IPS DF 6.9 (cell line): ENCODE measurements at places on chromosomes 5 and 9.

- peaks cover 1% of the 10 kb centered on the region; the same call in 1 of the 2 replicates for H3K4me1 ChIP-seq
- H3K36me3 ChIP-seq, result no peaks in the 10 kb centered on the region
- no peak overlapping the region for H3K27ac ChIP-seq
- H3K27me3 ChIP-seq, result no peaks in the 10 kb centered on the region
These were observed 133.0 kb downstream of the SLF1 start for GRCh38 chr5:94751460-94751859.

- DNase-seq, result peak; percentile 50
- H3K27me3 ChIP-seq, result no peaks in the 10 kb centered on the region
- no peak overlapping the region for H3K4me3 ChIP-seq
- H3K27ac ChIP-seq, result no peak overlapping the region
- H3K4me1 ChIP-seq, result no peaks in the 10 kb centered on the region
These were observed 142.9 kb upstream of the MSX2 start for GRCh38 chr5:174581479-174581878.

DNA sequence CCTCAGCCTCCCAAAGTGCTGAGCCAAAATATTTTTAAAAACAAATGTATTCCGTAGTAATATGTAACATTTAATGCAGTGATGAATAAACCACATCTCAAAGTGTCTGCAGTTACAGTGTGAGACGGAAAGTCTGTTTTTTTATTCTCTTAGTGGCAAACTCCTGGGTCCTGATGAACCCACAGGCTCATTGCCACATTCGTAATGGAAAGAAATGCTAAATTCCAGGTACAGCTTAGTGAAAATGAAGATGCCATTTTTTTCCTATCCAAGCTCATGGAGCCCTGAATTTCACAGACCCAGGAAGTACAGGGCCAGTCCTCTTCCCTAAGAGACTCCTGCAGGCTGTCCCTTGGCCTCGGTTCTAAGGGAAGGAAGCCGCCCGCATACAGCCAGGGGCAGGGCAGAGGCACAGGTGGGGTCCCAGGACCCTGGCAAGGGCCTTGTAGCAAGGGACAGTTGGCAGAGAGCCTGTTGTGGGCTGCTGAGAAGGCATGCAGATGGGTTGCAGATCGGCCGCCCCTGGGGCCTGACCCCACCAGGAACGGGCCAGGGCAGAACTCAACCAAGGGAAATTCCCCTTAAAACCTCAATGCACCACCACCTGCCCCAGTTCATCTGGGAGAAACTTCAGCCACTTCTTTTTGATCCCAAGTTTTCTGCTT lies 36.2 kb downstream of the IPPK start:
- no peaks in the 10 kb centered on the region for H3K4me1 ChIP-seq
- peaks cover 23% of the 10 kb centered on the region for H3K36me3 ChIP-seq
- DNase-seq, result no peak
- no peak overlapping the region for H3K4me3 ChIP-seq
- H3K27me3 ChIP-seq, result no peaks in the 10 kb centered on the region

DNA sequence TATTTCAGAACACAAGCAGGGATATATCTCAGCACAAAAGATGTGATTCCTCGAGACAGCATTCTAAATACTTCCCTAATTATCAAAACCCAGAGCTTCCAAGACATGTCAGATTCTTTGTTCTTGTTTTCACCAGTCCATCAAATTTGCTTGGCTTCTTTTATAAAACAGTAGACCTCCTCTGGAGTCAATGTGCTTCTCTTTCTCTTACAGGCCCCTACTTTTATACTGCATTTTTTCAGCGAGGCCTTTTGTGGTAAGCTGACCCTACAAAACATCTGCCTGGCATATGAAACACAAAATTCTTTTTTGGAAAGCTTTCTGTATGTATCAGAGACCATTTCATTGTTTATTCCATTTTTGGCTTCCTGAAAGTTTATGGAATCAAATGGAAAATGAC lies 81.8 kb downstream of the ARSB start:
- no peak overlapping the region for H3K27ac ChIP-seq
- no peak overlapping the region for H3K4me3 ChIP-seq
- H3K27me3 ChIP-seq, result no peaks in the 10 kb centered on the region
- no peak for DNase-seq

GRCh38 chr9:134301387-134302129 lies 24.7 kb upstream of the RXRA start:
- H3K4me1 ChIP-seq, result no peaks in the 10 kb centered on the region
- H3K36me3 ChIP-seq, result no peaks in the 10 kb centered on the region
- H3K27me3 ChIP-seq, result no peaks in the 10 kb centered on the region

- no peak overlapping the region for H3K27ac ChIP-seq
- DNase-seq, result no peak
- no peaks in the 10 kb centered on the region for H3K27me3 ChIP-seq
- no peak overlapping the region for H3K4me3 ChIP-seq
- H3K36me3 ChIP-seq, result no peaks in the 10 kb centered on the region
These were observed 40.9 kb upstream of the APC start for GRCh38 chr5:112696786-112697185.

- no peaks in the 10 kb centered on the region for H3K27me3 ChIP-seq
- DNase-seq, result no peak
- no peaks in the 10 kb centered on the region for H3K4me1 ChIP-seq
These were observed 62.3 kb upstream of the JAK2 start for GRCh38 chr9:4922730-4923129.

- H3K4me3 ChIP-seq, result no peak overlapping the region
- peaks cover 3% of the 10 kb centered on the region; the same call in 1 of the 2 replicates for H3K4me1 ChIP-seq
- DNase-seq, result no peak
- H3K27me3 ChIP-seq, result no peaks in the 10 kb centered on the region
- no peaks in the 10 kb centered on the region for H3K36me3 ChIP-seq
- no peak overlapping the region for H3K27ac ChIP-seq
These were observed 154.0 kb downstream of the RGS3 start for GRCh38 chr9:113617550-113617949.

DNA sequence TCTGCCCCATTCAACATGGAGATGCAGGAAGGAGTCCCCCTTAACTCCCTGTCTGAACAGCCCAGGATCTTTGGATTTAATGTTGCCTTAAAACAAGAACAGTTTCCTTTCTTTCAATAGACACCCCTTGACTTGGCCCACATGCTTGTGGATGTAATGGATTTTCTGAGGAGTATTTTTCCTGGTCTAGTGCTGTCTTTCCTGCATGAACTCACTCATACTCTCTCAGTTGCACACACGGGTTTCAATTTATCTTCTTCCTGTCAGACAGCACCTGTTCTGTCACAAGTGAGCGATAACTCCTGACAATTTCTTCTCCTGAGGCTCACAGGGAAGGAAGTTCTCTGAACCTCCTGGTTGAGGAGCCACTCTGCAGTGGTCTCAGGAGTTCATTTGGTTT lies 85.1 kb downstream of the ACER2 start:
- no peak for DNase-seq
- no peaks in the 10 kb centered on the region for H3K36me3 ChIP-seq
- H3K4me3 ChIP-seq, result no peak overlapping the region
- H3K27me3 ChIP-seq, result no peaks in the 10 kb centered on the region

- no peaks in the 10 kb centered on the region for H3K36me3 ChIP-seq
- no peak overlapping the region for H3K4me3 ChIP-seq
- H3K27me3 ChIP-seq, result peaks cover 7% of the 10 kb centered on the region
- H3K27ac ChIP-seq, result no peak overlapping the region
- peaks cover 6% of the 10 kb centered on the region for H3K4me1 ChIP-seq
- no peak for DNase-seq
These were observed 5.5 kb upstream of the COL27A1 start for GRCh38 chr9:114149765-114150340.

DNA sequence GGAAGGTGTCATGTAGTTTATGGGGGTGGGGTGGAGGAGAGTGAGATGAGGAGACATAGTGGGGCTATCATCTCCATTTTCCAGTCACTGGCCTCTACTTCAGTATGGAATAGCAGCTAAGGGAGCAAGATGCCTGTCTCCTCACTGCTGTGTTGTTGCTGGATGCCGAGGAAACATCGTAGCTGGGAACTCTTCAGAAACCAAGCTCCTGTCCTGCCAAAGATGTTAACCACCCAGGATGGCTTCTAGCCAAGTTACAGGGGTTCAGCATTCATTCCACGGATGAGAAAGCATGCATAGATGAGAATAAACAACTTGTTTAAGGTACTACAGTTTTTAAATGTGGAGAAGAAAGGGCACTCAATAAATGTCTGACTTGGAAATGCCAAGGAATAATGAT lies 226.5 kb downstream of the ASTN2 start:
- no peaks in the 10 kb centered on the region for H3K36me3 ChIP-seq
- H3K4me1 ChIP-seq, result no peaks in the 10 kb centered on the region
- no peak overlapping the region for H3K4me3 ChIP-seq
- no peak for DNase-seq

DNA sequence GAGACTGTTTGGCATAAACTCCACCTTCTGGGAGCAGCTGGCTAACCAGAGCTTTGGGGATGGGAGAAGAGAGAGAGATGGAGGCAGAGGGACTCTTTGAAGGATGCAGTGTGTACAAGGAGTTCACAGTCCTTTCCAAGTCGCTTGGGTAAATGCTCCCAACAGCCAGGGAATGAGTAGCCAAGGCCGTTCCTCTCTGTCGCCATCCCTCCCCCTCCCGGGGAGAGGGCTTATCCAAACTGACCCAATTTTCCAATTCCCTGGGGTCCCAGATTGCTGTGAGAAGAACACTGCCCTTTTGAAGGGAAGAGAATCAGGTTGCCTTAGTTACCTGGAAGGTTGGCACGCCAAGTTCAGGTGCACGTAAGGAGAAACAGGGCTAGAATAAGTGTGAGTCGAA lies 7.9 kb downstream of the WWC1 start:
- H3K27me3 ChIP-seq, result no peaks in the 10 kb centered on the region
- H3K4me3 ChIP-seq, result no peak overlapping the region
- H3K4me1 ChIP-seq, result peaks cover 18% of the 10 kb centered on the region
- DNase-seq, result no peak
- no peak overlapping the region for H3K27ac ChIP-seq
- no peaks in the 10 kb centered on the region for H3K36me3 ChIP-seq

DNA sequence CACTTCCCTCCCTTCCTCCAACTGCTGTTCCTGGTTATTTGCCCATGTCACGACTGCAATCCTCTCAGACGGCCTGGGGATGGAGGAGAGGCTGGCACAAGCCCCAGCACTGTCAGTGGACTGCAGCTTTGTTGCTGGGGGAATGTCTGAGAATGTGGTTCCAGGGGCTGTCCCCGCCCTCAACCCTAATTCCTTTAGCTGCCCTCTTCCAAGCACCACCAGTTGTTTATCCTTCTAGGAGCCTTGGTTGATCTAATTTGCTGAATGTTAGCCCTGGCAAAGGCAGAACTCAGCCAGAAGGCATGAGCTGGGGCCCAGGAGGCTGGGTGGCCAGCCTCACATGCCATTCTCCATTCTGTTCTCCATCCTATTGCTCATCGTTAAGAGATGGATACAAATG lies 51.6 kb downstream of the ADAM19 start:
- DNase-seq, result no peak
- no peak overlapping the region for H3K27ac ChIP-seq
- no peaks in the 10 kb centered on the region for H3K36me3 ChIP-seq
- H3K4me3 ChIP-seq, result no peak overlapping the region

DNA sequence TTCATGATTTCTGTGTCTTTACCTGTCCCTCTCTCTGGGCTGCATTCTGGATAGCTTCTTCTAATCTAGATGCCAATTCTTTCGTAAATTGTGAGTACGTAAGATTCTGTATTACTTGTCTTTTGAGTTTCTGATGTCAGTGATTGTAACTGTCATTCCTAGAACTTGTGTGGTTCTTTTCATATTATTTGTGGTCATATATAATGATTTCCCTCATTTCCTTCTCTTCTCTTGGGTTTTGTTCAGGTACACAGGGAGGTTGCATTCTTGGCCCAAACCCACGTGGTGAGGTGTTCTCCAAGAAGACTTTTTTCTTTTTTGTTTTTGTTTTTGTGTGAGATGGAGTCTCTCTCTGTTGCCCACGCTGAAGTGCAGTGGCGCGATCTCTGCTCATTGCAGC lies 13.8 kb downstream of the UGCG start:
- no peak overlapping the region for H3K4me3 ChIP-seq
- no peaks in the 10 kb centered on the region for H3K27me3 ChIP-seq
- H3K4me1 ChIP-seq, result no peaks in the 10 kb centered on the region
- DNase-seq, result no peak
- no peak overlapping the region for H3K27ac ChIP-seq
